ENCODE measurements at places on chromosomes 7 and 10. TPM values are rescaled to one million over a fixed set of nuclear protein-coding genes. Genes with fewer than 3 reads are reported as not detected.

HYAL4 gene
- total RNA-seq: not detected

ADARB2 gene
- 0.81 TPM for total RNA-seq

BHLHA15 gene
- total RNA-seq: 1.1 TPM

CPA4 gene
- 40.3 TPM for total RNA-seq

PRSS37 gene
- not detected for total RNA-seq

RPEL1 gene
- total RNA-seq: not detected

FAM25G gene
- not detected for total RNA-seq

CALML5 gene
- total RNA-seq: not detected

FOXI2 gene
- total RNA-seq: not detected

C10orf53 gene
- total RNA-seq: not detected

CYP2E1 gene
- total RNA-seq: 0.38 TPM

CHAT gene
- total RNA-seq: not detected

ZNF804B gene
- total RNA-seq: not detected

GPR26 gene
- not detected for total RNA-seq

KNDC1 gene
- total RNA-seq: 0.16 TPM

BEND7 gene
- total RNA-seq: 16.8 TPM

CPXM2 gene
- total RNA-seq: under 0.01 TPM

ALOX5 gene
- total RNA-seq: 4.3 TPM

CYP3A4 gene
- total RNA-seq: not detected

PLEKHA1 gene
- 30.0 TPM for total RNA-seq

GPR37 gene
- 16.0 TPM for total RNA-seq
